Common myeloid progenitor, CD34-positive (primary cell): ENCODE measurements at places on chromosomes 6 and 20.

- DNase-seq = peak; percentile 39
Measured at GRCh38 chr6:106476331-106477105, 116.0 kb downstream of the CRYBG1 start.

DNA sequence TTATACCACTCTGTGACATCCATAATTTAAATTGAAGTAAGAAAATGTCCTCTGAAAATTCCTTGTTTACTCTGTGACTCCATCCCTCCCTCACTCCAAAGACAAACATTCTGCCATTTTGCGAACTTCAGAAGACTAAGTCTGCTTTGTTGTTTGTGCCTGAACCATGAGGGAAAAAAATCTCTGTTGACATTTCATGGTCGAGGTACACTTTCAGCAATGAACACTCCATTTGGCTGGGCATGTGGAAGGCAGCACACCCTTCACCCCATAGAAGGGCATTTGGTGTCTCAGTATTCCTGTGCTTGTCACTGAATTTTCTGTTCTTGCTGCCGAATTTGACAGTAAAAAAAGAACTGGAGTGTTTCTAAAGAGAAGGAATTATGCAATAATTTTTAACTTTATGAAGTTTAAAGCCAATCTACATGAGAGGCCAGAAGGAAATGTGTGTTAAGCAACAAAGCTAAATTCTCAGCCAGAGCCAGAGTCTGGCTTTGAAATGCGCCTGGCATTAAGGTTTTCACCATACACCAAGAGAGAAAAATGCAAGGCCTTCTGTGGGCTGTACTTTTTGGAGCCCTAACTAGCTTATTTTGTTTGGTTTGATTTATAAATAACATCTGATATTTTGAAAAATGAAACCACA is 4.7 kb upstream of the PBOV1 start:
- DNase-seq = no peak

DNA sequence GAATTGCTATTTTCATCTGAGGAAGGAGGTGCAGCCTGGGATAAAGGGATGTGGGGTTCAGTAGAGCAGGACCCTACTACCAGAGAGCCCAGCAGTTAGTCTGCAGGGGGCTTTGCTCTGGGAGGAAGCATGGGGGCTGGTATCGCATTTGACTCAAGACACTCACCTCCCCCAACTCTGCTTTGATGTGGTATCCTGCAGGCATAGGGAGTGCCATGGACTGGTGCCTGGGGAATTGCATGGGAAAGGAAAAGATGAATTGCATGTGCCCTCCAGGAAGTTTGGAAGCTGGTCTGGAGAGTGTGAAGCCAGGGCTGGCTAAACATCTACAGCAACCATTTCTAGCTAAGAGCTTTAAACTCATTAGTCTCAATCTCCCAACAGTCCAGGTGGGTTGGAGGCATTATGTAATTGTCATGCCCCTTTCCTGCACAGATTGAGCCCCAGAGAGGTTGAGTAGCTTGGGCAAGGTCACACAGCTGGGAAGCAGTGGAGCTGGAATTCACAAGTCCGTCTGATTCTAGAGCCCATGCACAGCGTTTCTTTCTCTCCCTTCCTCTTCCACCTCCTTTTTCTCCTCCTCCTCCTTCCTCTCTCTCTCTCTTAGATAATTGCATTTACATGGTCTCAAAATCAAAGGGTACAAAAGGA is 26.2 kb upstream of the PNPLA1 start:
- no peak for DNase-seq

DNA sequence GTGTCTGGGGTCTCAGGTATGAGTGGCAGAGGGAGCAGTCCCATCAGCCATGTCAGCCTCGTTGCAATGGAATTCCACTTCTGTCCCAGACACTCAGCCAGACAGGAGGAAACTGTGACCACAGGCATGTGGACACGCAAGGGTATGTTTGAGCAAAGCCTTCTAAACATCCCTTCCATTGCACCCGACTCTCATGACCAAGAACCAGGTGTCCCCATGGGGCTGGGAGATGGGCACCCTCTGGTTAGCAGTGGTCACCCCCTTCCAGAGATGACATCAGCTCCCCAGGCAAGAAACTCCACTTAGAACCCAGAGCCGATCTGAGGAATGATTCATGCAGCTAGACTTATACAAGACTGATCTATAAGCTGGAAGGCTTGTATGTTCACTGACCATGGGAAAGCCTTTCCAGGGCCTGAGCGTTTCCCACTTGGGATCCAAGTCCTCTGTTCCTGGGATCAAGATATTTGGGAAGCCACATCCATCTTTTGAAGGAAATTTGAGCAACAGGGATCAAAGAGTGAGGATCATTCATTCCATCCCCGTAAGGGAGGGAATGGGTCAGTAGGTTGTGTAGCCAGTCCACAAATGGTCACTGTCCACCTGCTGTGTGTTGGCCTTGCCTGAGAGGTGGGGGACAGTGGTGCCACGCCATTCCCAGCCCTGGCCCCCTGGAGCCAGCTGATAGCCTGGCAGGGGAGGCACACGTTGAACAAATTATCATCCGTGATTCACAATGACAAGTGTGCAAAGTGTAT is 3.9 kb upstream of the MRGBP start:
- DNase-seq = no peak

DNA sequence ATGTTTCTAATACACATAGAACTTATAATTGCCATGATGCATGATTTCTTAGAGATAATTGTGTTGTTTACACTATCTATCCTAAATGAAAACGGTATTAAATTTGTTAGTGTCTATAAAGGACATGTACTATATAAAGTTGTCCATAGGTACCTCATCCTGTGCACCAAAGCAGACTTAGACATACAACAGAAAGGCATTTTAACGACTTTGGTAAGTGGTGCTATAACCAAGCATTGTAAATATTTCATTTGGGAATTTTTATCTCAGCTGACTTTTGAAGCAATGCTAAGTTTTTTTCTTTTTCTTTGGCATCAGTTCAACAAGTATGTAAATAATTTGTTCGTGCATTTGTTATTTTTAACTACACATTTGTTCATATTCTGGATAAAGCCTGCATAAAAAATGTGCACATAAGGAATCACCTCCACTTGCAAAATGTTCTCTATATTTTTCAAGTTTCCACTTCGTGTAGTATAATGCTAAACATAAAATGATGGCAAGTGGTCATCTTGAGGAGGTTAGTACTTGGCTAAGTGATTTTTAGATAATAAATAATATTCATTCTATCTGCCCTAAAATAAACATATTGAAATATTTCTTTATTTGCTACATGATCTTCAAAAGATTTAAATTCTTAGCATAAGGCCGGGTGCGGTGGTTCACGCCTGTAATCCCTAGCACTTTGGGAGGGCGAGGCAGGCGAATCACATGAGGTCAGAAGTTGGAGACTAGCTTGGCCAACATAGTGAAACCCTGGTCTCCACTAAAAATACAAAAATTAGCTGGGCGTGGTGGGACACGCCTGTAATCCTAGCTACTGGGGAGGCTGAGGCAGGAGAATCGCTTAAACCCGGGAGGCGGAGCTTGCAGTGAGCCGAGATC is 6.3 kb upstream of the GJA1 start:
- DNase-seq = no peak

- DNase-seq = no peak
Measured at GRCh38 chr20:40813029-40813431, 124.0 kb upstream of the MAFB start.

- peak; percentile 15 for DNase-seq
Measured at GRCh38 chr20:43681468-43681942, 14.6 kb downstream of the MYBL2 start.

DNA sequence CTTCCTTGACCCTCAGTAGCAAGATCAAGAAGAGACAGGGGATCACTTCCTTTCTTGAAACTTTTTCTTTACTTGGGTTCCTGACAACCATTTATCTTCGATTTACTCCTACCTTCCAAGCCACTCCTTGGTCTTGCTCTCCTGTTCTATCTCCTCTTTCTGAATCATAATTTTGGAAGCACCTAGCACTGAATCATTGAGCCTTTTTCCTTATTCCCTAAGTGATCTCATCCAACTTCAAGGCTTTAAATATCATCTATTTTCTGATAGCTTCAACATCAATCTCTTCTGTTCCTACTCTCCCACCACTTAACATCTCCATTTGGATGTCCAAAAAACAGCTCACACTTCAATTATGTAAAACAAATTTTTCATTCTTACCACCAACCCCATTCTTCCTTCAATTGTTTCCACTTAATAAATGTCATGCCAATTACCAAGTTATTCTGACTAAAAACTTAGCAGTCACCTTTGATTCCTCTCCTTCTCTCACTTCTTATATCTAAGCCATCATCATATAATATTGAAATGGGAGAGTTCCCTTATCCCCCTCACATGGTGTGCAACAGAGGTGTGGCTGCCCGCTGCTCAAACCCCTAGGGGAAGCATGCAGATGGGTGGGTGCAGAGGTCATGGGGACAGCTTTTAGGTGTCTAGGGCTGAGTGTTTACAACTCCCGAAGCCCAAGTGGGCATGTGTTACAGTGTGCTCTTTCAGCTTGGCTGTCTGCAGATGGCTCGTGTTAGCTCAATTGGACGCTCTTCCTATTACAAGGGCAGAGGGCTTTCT is 23.4 kb upstream of the TRDN start:
- DNase-seq = no peak

GRCh38 chr6:64724091-64724490 is 982.9 kb downstream of the EYS start:
- DNase-seq = no peak
